ENCODE measurements at places on chromosomes 3 and 15.

- no peak for DNase-seq
These were observed 29.7 kb downstream of the STARD9 start for GRCh38 chr15:42604894-42605744.

GRCh38 chr3:141371882-141372281 is 3.6 kb downstream of the ZBTB38 start:
- no peak for DNase-seq

DNA sequence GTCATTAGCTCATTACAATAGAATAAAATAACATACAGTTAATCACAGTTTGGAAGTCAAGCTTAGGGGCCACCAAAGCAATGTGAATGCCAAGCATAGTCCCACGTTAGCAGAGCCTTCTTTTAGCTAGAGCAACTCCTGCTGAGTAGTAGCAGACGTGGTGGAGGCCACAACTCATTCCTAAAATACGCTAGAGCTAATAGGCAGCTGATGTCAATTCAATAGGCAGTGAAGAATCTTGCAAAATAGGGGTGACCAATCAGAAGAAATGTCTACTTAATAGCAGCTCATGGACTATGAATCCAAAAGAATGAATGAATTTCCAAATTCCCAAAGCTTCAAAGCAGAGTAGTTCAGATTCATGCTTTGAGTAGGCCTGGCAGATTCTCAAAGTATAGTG is 292.9 kb upstream of the RORA start:
- no peak for DNase-seq

GRCh38 chr3:60707452-60708020 is 543.7 kb downstream of the FHIT start:
- no peak for DNase-seq

DNA sequence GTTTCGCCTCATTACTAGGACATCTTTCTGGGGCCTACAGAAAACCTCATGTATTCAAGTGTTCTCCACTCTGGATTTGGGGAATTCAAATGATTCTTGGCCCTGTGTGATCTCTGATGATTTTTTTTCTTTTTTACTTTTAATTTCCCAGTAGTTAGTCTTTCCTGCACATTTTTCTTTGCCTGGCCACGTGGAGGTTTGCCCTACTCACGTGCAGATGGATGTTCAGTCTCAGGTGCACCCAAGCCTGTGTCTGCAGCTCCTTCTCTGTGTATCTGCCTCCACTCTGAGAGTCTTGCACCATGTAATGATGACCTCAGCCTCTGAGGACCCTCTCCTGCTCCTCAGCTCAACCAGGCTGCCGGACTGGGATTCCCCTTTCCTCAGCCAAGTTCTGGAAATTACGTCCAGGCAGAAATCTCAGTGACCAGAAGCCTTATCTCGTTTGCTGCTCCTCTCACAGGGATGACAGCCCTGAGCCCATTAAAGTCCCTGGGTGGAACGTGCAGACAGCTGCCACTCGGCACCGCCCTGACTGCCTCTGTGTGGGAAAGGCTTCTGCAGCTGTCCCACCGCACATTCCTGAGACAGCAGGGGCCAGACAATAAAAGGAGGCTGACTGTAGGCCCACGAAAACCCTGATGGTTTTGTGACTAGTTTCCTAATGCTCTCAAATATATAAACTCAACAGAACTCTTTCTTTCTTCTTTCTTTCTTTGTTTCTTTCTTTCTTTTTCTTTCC is 31.4 kb upstream of the GABRB3 start:
- no peak for DNase-seq

DNA sequence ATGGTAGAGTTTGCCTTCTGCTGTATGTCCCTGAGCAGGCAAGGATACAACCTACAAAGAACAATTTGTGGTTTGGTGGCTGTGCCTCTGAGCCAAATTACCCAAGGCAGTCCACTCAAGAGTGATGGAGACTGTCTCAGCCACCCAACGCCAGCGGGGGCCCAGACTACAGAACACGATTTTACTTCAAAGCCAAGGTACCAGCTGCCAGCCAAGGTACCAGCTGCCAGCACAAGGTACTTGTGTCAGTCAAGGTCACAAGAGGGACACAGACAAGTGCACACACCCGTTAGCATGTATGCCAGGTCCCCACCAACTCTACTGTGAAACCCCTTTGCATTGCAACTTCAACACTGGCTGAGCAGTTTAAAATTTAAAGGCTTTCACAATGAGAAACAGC is 23.5 kb downstream of the COLQ start:
- no peak for DNase-seq

DNA sequence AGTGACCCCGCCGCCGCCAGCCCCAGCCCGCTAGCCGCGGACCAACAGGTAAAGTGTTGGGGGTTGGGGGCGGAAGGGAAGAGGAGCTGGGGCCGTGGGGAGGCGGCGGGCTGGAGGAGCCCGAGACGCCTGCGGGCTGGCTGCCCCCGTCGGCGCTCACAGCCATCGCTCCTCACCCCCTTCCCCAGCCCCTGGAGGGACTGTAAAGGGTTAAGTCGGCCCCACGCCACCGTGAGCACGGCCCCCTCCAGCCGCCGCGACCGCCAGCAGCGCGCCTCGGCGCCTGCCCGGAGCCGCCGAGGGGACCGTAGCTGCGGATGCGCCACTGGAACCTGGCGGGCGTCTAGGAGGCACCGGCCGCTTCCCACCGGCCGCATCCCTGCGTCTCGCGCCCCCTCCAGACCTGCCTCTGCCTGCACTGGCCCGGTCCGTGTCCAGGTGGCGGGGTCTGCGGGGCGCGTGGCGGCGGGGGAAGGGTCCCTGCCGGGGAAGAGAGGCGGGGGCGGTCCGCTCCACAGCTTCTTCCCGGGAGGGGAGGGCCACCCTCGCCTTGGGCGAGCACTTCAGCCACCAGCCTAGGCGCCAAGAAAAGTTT is 522 bp downstream of the MED12L start:
- no peak for DNase-seq

- no peak for DNase-seq
These were observed 5.3 kb upstream of the RHCG start for GRCh38 chr15:89501646-89502045.
